ENCODE measurements at places on chromosomes 4 and X.

DNA sequence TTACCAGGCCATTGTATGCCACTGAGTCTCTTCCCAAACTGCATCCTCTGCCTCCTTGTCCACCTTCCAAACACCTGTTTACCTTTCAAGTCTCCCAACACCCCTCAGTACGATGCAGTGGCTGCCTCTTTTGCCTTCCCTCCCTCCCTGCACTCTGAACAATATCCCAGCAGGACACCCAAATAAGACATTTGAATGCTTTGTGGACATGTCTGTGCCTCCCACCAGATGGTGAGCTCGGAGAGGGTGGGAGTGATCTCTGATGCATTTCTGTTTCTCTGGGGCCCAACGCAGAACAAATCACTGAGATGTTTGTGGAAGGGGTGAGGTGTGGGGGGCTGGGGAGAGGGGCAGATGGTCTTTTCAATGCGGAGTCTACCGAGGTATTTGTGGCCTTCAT lies 33.4 kb downstream of the PJA1 start:
- no peak for DNase-seq

DNA sequence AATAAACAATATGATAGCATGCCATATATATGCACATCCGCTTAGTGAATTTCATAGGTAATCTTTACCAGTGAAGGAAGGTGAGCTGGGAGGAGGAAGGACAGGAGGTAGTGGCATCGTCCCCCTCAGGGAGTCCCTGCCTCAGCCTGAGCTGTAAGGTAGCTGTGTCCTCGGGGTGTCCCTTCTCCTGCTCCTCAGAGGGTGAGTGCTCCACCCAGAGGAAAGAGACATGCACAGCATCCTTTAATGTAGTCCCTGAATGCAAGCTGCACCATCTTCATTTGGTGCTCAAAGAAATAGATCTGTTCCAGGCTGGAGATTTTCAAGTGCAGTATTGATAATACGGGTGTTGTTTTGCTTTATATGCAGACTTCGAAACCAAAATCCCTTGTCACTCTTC lies 330.4 kb upstream of the SFRP2 start:
- no peak for DNase-seq

DNA sequence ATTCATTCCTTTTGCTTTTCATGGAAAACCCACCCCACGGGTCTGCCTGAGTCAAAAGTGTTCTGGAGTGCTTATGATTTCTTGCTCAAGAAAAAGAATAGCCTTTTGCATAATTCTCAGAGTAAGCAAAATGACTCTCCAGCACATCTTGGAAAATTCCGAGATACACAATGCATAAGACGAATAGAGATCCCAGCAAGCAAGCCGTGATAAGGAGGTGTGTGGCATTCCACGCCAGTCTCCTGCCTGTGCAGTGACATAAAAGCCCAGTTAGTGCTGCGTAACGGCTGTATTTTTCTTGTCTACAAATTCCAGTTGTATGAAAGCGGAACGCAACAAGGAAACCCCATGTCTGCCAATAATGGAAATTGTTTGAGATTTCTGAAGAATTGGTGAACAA lies 237.9 kb upstream of the GATB start:
- DNase-seq: no peak

DNA sequence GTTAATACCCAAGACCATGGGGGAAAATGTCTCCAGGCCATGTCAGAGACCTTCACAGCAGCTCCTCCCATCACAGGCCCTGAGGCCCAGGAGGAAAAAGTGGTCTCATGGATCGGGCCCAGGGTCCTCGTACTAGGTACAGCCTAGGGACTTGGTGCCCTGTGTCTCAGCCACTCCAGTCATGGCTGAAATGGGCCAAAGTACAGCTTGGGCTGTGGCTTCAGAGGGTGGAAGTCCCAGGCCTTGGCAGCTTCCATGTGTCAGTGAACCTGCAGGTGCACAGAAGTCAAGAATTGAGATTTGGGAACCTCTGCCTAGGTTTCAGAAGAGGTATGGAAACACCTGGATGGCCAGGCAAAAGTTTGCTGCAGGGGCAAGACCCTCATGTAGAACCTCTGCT lies 27.6 kb upstream of the C4orf54 start:
- DNase-seq: no peak

Measured in stimulated activated effector memory CD8-positive, alpha-beta T cell treated with anti-CD3 and anti-CD28 coated beads, Interleukin-12 subunit alpha, Interleukin-12 subunit beta, amount 100 ng/mL, for 72 hours (primary cell).